ENCODE measurements at places on chromosomes 6 and 20.

DNA sequence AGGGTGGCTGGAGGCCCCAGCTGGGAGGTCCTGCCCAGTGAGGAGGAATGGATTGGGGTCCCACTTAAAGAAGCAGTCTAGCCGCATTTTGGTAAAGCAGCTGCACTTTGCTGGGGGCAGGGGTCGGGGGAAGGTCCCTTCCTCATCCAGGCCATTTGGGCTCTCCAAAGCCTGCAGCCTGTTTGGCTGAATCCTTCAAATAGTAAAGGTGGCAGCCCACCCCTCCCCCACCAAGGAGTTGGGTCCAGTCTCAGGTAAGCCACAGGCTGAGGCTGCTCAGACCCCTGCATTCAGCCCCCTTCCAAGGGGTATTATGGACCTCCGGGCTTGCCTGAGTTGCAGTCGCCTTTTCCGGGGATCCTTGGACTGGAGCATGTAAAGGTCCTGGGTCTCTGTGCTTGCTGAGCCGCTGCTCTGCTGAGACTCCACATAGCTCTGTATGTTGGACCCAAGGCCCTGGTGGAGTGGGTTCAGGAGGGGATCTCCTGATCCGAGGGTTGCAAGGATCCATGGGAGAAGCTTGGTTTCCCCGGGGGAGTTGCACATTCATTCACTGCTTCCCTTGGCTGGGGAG, 417.4 kb downstream of the KHDRBS2 start:
- no peak for DNase-seq

- DNase-seq: no peak
Observed at GRCh38 chr6:19416811-19417210, 420.4 kb upstream of the ID4 start.

DNA sequence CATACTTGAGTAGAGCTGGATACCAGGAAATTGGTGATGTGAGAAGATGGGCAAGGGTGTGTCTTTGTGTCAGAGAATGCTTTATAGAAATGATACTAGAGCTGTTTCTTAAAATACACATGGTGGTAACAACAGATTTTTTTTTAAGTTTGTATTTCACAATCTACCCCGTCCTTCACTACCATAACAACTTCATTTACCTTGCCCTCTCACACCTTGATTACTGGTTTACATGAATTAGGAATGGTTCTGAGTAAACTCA, 45.4 kb downstream of the RARS2 start:
- no peak for DNase-seq

DNA sequence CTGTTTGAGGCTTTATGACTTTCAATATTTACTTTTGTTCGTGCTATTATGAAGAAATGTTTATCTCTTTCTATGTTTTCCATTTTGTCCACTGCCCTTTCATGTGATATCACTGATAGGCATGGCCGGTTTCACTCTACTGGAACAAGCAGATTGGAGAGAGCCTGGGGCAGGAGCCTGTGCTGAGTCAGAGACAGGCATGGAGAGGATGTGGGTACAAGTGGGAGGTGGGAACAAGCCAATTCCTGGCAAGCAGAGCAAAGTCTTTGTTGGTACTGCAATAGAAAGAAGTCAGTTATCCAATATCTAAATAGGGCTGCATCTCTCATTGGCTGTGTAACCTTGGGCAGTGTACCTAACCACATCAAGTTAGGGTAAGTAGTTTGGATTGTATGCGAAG, 545.6 kb upstream of the MAP3K7 start:
- DNase-seq: no peak

GRCh38 chr20:57203204-57203603, 63.2 kb downstream of the BMP7 start:
- DNase-seq: no peak

DNA sequence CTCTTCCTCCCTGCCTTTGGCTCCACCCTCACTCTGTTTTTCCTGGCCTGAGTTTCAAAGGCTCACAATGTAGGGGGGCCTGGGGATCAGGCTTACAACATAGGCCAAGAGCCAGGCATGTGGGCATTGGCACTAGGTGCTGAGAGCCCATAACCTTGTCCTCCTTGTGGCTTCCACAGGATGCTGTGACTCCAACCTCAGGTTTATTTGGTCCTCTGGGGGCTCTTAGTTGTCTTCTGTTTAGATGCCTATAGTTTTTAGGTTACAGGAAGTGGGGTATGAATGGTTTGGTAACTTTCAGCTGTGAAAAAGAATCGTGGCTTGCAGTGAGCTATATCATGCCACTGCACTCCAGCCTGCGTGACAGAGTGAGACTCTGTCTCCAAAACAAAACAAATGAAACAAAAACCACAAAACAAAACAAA, 25.6 kb downstream of the MMP24 start:
- peak; percentile 51 for DNase-seq

- DNase-seq: no peak
Observed at GRCh38 chr6:40606526-40606925, 19.4 kb upstream of the LRFN2 start.

- DNase-seq: no peak
Observed at GRCh38 chr6:97850458-97851212, 567.6 kb upstream of the MMS22L start.

DNA sequence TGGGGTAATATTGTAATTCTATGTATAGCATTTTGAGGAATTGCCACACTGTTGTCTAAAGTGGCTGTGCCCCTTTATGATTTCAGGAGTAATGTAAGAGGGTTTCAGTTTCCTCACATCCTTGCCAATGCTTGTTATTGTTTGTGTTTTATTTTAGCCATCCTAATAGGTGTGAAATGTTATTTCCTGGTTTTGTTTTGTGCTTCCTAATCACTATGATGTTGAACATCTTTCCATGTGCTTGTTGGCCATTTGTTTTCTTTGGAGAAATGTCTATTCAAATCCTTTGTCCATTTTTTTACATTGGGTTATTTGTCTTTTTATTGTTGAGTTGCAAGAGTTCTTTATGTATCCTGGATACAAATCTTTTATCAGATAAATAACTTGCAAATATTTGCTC, 97.3 kb upstream of the MLIP start:
- DNase-seq: no peak

GRCh38 chr6:20479526-20479925, 54.7 kb upstream of the CDKAL1 start:
- DNase-seq: no peak

DNA sequence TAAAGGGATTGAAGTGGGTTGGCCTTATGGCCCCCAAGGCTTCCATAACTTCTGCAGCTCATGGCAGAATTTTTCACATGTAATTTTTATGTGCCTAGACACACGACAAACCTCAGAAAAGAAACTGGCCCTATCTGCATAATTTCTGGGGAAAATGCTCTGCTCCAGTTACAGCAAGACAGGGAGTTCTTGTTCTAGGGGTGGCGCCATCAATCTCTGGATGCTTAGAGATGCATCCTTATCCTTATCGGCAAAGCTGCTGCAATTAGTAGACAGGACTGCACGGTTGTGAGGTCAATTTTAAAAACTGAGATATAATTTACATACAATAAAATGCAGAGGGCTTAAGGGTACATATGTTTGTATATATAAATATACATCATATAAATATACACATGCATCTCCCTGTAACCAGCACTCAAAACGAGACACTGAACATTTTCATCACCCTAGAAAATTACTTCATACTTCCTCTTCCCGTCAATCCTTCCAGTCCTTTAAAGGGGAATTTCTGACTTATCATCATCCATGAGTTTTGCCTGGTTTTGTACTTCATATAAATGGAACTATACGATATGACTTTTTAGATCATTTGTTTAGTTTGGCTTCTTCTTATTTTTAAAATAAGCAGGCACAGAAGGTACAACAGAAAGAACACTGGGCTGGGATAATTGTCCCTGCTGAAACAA, 10.2 kb downstream of the ELMO2 start:
- DNase-seq: no peak

- DNase-seq: no peak
Observed at GRCh38 chr6:28789553-28790083, 134.2 kb downstream of the TRIM27 start.

DNA sequence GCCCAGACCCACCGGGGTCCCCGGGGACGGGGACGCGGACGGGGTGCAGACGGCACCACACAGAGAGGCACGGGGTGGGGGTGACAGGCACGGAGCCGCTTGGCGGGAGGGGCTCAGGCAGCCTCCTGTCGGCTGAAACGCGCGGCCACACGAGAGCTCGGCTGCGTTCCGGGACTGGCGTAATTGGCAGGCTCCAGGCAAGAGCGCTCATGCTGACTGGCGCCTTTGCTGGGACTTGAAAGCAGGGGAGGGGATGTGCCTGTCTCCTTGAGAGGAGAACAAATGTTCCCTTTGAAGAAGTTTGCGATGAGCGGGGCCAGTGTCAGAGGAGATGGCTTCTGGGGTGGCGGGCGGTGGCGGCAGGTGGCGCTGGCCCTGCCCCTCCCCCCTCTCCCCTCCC, 25.8 kb downstream of the BHLHE23 start:
- DNase-seq: peak; percentile 25

DNA sequence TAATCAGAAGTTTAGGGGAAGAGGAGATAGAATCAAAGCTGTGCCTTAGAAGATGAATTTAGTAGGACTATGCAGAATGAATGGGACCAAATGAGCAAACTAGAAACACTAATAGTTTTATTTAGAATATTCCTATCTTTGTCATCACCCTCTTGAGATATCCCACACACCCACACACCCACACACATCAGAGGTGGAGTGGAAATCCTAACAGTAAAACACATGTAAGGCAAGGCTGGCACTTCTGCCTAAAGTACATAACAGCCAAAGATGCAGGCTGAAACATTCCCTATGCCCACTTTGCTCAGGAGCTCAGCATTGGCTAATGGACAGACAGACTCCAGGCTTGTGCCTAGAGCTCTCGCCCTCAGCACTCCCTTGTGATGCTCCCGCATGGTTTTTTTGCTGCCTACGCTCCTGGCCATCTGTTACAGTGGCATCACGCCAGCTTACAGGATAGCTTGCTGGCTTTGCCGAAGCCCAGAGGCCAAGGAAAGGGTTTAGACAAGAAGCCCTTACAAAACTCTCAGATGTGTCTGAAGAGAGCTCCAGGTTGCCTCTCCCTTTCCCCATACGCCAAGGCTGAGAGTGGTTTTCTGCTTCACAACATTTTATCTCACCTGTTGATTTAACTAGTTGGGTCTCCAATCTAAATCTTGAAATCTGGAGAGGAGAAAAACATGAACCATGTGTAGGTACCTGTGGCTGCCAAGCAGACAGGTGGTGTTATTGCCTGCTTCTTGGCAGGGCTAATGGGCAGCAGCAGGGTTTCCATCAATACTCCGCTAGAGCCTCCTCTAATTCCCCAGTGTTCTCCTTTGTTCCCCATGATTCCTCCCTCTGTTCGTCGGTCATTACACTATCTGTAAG, 282.6 kb upstream of the ID4 start:
- no peak for DNase-seq

- no peak for DNase-seq
Observed at GRCh38 chr6:139392794-139393193, 18.3 kb upstream of the CITED2 start.

DNA sequence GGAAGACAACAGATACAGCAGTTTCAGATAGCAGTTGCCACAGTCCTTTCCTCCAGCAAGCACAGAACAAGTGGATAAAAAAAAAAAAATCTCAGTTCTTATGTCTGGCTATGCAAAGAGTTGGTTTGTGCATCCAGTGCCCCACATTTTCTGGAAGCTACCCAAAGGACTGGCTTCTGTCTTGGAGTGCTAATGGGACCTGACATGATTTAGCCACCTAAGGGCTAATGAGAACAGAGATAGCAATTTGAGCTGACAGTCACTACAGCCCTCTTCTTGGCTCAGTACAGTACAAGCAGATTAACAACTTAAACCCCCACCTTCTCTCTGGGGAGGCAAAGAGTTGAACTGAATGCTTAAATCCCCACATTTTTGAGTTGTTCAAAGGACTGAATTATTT, 976.8 kb downstream of the TBC1D32 start:
- DNase-seq: no peak

DNA sequence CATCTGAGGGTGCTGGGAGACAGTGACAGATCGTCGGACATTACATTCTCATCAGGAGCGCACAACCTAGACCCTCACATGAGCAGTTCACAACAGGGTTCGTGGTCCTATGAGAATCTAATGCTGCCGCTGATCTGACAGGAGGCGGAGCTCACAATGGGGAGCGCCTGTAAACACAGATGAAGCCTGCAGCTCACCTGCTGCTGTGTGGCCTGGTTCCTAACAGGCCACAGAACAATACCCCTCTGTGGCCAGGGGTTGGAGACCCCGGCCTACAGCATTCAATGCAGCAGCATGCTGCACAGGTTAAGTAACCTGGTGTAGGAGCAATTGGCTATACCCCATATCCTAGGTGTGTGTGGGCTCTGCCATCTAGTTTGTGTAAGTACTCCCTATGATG, 19.5 kb downstream of the ANKRD60 start:
- no peak for DNase-seq

- DNase-seq: no peak
Observed at GRCh38 chr20:39176457-39176856, 214.3 kb downstream of the DHX35 start.

GRCh38 chr6:125843593-125843992, 52.8 kb downstream of the NCOA7 start:
- DNase-seq: no peak

GRCh38 chr20:3586093-3586492, 77.1 kb downstream of the GFRA4 start:
- no peak for DNase-seq

DNA sequence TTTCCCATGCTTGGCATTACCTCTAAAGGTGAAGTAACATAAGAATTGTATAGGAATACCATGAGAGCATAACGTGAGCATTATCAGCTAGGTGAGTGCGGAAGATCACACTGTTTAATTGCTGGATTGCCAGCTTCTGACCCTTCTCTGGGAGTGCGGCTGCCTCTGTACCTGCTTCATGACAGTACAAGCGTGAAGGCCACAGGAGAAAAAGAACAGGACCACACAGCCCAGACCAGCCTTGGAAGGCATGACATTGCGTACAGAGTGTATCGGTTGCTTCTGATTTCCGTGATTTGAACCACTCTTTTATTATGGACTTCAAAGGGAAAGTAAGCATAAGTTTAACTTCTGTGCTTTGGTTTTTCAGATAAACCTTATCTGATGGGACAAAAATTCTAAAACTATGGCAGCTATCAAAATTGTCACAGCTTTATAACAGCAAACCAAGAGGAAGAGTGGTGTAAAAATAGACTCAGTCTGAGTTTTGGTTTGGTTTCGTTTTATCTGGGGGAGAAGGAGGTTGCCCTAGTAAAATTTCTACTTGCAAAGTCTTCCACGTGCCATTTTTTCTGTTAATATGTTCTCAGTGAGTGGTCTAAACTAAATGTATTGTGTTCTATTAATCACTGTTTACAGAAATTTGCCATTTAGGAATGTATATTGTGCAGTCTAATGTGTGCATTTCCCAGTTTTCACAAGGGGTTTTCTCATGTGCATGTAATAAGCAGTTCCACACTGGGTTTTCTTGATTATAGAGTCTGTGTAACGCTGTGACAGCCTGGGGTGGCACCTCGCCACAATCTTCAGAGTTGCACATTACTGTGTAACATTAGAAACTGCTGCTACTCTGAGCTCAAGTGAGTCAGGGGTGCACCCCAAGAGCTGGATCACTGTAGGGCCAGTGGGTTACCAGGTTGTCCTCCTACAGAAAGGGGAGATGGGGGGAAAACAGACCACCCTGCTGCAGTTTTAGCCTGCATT, 97.3 kb downstream of the RPP40 start:
- peak; percentile 24 for DNase-seq

GRCh38 chr20:40798066-40798465, 109.0 kb upstream of the MAFB start:
- no peak for DNase-seq

Data from activated T-cell treated with anti-CD3 and anti-CD28 coated beads, Interleukin-2, amount 50 U/mL, for 72 hours (primary cell).